Thymus (tissue), 14 donors: ENCODE measurements at places on chromosomes 1 and 21. TPM values are rescaled to one million over a fixed set of nuclear protein-coding genes. Genes with fewer than 3 reads are reported as not detected.

DNA sequence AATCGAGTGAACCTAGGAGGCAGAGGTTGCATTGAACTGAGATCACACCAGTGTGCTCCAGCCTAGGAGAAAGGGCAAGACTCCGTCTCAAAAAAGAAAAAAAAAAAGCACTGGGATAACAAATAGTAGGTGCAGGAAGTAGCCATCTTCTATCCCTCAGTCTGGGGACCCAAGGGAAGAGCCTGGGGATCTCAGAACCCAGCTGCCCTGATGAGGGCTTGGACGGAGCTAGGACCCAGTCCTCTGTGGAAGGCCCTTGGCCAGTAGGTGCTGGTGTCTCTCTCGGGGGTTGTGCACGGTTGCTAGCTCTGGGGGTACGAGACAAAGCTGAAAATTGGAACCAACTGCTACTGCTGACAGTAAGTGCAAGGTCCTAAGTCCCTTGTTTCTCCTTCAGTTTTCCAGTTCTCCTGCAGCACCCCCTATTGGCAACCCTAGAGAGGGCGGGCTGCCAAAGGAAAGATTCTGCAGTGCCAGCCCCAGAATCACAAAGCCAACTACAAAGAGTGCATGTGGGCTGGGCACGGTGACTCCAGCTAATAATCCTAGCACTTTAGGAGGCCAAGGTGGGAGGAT, 57.6 kb upstream of the KIF1B start:
- DNase-seq, result no peak

DNA sequence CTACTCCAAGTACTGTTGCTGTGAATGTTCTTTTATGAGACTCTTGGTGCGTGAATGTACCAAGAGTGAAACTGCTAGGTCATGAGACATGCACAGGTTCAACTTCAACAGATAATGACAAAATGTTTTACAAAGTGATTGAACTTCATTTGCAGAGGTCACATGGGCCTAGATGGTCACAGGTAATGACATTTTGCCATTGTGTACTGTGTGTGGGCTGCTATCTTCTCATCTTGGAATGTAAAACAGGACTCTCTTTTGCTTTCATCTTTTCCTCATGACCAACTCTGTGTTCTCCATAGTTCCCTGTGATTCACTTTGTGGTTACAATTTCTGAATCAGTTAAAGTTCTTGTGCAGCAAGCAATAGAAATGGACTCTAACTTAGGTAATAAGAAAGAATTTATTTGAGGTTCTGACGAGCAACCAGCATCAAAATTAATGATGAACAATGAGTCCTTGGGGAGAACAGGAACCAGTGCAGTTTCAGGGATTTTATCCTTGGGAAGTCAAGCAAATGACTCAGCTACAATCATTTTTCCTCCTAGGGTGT, 16.2 kb upstream of the TSNAX start:
- no peak for DNase-seq

DNA sequence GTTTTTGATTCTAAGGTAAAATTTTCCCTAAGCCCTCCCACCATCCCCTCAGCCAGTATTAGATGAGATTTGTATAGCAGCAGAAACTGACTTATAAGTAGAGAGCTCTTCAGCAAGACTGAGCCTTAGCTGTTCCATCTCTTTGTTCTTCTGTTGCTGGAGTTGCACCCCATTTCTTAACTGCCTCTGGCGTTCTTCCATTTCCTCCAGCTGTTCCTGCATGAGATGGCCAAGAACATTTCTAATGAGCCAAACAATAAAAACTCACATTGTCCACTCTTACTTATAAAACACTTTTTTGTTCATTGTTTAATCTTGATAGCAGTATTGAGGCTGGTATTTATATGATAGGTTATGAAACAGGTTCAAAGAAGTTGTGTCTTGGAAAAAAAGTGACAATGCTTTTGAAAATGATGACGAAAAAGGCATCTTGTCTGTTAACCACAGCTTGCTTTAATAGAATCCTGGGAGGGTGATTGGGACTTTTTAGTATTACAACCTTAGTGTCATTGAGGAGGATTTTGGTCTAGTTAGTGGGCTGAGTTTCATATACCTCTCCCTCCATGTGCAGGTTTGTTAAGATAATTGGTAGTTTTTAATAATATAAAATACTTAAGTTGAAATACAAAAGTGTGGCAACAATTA, 18.3 kb downstream of the SYNC start:
- DNase-seq, result no peak

DNA sequence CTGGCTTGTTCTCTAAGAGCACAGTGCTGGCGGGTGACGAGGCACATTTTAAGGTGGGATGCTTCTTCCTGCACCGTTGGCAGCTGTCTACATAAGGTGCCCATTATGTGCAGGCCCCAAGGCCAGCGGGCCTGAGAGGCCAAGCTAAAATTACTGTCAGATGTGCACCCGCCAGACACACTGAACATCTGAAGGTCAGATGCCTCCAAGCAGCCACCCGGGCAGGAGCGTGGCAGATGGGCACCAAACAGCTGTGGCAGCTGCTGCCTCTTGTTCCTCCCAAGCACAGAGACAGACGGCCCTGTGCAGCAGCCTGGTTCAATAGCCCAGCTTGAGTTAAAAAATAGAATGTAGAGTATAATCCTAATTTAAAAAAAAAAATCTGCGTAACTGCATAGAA, 211.9 kb upstream of the EDN2 start:
- DNase-seq, result no peak

DNA sequence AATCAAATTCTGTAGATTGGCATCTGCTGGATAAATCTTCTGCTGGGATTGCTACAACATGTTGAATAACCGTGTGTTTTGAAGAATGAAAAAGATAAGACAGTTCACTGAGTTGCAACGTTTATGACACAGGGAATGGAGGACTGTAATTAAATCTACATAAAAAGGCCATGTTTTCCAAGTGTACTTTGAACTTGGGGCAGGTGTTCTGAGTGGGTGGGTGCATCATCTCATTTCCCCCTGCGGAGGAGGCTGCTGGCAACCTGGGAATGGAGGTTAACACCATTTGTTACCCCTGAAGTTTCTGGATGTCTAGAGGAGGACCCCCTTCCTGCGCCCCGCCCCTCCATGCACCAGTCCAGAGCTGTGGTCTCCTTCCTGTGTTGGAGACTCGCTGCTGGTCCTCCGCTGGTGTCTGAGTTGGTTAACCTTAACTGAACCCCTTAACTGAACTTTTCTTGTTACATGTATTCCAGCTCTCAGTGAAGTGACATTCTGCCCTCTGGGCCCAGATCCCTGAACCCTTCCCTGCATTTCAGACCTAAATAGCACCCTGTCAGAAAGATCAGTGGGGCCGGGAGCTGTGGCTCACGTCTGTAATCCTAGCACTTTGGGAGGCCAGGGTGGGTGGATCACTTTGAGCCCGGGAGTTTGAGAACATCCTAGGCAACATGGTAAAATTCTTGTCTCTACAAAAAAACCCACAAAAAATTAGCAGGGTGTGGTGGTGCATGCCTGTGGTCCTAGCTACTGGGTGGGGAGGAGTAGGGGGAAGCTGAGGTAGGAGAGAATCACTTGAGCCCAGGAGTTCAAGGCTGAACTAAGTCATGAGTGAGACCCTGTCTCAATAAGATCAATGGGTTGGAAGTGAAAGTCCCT, 31.8 kb downstream of the UCK2 start:
- DNase-seq, result no peak

DNA sequence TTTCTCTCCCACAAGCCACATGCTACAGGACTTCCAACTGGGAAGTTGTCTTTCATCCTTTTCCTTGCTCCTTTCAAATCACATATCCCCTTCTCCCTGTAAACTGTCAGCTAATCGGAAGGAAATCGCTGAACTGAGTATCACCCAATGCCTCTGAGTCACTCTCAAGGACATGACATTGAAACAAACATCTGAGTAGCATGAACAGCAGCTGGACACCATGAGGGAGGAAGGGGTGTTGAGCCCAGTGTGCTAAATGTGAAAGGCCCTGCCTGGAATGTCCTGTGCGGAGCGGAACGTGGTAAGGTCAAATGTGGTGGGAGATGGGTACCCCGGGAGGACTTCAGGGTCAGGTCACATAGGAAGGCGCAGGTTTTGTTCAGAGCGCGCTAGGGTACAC, at the start of gene OR2AJ1:
Gene OR2AJ1 (plus strand): TSS at position 22 of the 400 bp plus-strand sequence. CDS start 8,880 bp downstream, outside the sequence.
- DNase-seq, result no peak

GRCh38 chr1:75237316-75237715, 103.1 kb downstream of the LHX8 start:
- no peak for DNase-seq

GRCh38 chr1:41474490-41475271, 9.8 kb downstream of the EDN2 start:
- DNase-seq, result no peak

DNA sequence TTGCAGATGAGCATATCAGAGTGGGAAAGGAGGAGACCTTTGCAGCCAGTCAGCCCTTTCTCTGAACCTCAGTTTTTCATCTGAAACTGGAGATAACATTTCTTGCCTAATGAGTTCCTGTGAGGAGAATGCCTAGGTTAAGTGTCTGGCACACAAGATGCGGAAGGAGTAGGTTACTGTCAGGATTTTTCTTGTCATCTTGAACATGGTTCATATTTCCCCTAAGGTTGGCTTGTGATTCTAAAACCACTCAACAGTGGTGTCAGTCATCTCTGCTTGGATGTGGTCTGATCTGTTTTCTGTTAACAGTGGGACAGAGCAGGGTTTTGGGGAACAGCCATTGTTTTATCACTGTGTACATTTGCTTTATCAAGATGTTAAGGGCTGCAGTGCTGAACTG, 70.6 kb downstream of the TGFB2 start:
- no peak for DNase-seq

- DNase-seq, result peak; percentile 48
Observed at GRCh38 chr1:56578138-56578962, 1.0 kb downstream of the PLPP3 start.

- DNase-seq, result no peak
Observed at GRCh38 chr1:199149591-199149990, 510.8 kb downstream of the PTPRC start.

DNA sequence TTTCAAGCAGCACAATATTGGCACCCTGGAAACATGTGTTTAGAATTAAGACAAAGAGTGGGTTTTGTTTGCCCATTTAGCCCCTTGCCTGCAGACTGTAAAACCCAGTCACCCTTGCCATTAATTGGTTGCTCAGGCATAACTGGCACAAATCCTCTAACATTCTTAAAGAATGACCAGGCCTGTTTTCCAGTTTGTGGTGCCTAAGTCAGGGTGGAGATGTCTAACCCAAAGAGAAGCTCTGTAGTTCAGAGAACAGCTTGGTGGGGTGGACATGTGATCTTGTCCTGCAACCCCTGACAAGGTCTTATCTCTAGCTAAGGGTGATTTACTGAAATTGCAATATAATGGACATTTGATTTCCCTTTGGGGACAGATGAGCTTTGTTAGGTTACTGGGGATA, 8.8 kb upstream of the ANGPTL7 start:
- DNase-seq, result no peak

- DNase-seq, result no peak
Observed at GRCh38 chr1:156025876-156026275, 5.1 kb upstream of the SSR2 start.

DNA sequence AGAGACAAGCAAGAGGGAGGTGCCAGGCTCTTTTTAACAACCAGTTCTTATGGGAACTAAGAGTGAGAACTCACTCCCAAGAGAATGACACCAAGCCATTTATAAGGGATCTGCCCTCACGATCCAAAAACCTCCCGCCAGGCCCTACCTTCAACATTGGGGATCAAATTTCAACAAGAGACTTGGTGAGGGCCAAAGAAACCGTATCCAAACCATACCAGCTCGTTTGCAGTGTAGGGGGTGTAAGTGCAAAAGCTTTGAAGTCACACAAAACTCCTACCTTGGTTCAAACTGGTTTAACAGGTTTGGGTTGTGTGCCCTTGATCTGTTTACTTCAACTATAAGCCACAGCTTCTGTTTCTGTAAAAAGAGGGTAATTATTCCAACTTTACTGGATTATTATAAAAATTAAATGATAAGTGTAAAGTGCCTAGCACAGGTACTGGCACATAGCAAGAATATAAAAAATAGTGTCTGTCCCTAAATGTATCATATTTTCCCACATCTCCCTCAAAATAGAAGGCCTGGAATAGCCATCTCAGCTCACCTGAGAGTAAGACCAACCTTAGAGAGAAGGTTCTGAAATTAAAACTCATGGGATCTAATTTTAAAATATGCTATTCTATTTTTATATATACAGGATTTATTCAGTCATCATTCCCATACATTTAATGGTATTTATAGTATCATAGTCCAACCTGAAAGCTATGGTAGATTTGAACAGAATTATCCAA, 7.0 kb upstream of the USP25 start:
- no peak for DNase-seq

DNA sequence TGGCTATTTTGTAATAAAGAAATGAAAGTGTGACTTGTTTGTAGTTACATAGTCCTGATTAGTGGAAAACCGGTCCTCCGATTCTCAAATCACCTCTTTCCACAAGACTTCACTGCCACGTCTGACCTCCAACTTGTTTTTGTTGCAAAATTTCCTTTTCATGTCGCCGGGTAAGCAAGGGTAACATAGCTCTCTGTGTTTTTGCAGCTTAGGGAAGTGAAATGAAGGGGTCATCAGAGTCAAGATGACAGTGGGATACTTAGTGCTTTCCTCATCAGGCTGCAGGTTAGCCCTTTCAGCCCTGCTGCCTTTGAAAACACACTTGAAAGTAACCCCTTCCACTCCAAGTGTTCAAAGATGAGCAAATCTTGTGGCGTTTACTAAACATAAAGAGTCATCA, 217.9 kb downstream of the USP25 start:
- no peak for DNase-seq

- no peak for DNase-seq
Observed at GRCh38 chr1:66317248-66317515, 216.8 kb upstream of the SGIP1 start.

- no peak for DNase-seq
Observed at GRCh38 chr1:224292419-224292818, 37.6 kb downstream of the NVL start.

DNA sequence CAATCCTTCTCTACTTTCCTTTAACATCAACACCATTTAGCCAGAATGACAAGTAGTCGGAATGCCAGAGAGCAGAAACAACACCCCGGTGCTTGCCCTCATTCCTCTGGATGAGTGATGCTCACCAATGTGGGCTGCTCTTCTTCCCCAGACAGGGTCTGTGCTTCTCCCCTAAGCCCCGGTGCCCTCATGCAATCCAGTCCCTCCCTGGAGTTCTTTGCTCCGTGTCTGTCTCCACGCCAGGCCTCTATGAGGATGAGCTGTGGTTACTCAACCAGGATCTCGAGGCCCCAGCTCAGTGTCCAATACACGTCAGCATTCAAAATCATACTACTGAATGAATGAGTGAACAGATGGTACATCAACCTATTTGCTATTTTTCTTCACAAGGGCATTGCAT, 29.7 kb upstream of the PDE9A start:
- DNase-seq, result no peak

- no peak for DNase-seq
Observed at GRCh38 chr1:217191441-217191840, 439.4 kb downstream of the GPATCH2 start.

DNA sequence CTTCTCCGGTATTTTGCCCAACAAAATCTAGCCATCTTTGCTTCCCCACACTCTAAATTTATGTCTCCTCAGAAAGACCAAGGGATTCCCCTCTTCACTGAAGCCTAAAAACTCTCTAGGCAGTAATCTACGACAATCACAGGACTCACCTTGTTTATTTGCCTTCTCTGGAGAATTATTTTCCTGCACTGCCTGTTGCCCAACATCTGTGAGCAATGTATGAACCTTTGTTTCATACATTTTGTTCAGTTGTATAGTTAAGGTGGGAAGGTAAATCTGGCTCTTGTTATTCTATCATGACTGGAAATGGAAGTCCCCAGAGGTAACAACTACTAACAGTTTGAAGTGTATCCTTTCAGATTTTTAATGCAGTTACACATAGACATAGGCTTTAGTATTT, 2.2 kb downstream of the COPA start:
- no peak for DNase-seq

Gene CFHR1
- total RNA-seq, result 1.3 TPM

Gene LMOD1
- total RNA-seq, result 0.24 TPM

Gene AVPR1B
- total RNA-seq, result 0.09 TPM

Gene TSPAN1
- total RNA-seq, result 1.4 TPM

Gene OR2T35
- total RNA-seq, result not detected

Gene RPF1
- total RNA-seq, result 64.7 TPM
